GF-D8 (cell line): ENCODE measurements at places on chromosomes 7 and 10.

DNA sequence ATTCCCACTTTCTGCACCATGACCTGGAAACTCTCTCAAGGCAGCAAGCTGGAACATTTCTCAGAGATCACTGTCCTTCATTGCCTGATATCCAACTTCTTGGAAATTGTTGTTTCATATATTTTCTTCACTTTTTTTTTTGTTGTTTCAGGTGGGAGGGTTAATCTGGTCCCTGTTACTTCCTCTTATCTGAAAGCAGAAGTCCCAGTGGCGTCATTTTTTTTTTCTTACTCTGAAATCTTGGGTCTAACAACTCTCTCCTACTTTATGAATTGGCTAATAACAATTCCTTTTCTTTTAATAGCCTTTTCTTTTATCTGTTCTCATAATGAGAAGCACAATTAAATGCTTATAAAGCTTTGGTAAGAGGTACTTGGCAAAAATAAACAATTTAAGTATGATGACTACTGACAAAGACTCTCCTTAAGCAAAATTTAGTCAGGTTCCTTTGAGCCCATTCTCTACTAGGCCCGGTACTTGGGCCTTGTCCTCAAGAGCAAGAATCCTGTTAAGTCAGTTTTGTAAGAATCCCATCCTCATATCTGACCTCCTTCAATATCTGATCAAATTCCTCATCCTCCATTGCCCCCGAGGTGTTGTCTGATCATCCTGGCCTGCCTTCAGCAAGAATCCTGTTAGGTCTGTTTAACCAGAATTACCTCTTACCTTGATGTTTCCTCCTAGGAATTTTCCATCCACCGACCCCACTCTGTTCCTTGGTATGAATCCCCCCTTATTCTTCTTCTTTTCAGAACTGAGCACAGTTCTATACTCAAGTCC is 11.5 kb upstream of the CC2D2B start:
- DNase-seq, result peak; percentile 45

- DNase-seq, result peak; percentile 40
These were observed 4.5 kb upstream of the MGAM start for GRCh38 chr7:141991140-141991539.

- no peak for DNase-seq
These were observed 3.3 kb upstream of the TBXAS1 start for GRCh38 chr7:139825666-139826290.

DNA sequence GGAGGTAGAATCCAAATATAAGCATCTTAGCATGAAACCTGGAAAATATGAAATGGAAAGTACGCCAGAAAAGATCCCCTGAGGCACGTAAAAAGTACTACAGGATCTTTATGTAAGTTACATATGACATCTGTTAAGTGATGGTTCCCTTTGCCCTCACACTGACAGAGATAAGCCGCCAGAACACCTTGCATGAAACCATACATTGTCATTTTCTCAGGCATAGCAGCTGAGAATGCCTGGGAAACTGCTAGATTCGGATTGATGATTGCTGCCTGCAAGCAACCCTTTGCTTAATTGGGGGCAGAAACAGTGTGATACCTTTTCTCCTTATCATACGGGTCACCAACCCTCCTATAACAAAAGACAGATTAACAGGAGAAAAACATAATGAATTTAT is 826.6 kb upstream of the LRRN3 start:
- DNase-seq, result no peak

GRCh38 chr10:95505641-95506040 is 55.5 kb downstream of the SORBS1 start:
- no peak for DNase-seq

DNA sequence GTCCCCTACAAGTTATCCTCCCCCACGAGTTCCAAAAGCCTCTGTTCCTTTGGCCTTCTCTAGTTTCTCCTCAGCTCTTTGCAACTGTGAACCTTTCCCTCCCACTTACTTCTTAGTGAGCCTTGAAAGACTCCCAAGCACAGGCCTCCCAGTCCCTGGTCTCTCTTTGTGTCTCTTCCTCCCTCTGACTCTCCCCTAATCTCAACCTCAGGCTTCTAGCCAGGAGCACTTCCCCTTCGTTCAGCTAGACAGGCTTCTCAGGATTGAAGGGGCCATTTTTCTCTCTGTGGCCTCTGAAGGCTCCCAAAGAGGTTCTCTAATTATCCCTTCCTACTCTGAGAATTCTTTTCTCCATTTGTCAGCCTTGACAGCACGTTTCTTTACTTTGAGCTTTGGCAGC is 50.2 kb upstream of the PHYHIPL start:
- DNase-seq, result no peak

DNA sequence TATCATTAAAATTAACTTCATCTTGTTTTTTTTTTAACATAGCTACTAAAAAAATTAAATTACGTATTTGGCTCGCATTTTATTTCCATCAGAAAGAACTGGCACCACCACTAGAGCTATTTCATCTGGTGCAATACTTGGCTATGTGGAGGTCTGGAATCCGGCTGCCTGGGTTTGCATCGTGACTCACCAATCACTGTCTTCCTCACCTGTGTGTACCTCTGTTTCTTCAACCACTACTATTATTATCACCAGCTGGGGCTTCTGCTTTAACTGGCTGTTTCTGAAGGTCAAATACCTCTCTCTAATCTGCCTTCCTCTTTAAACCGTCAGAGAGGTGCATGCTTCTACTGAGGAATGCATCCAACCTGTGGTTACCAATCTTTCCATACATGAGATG is 6.5 kb downstream of the WDR91 start:
- DNase-seq, result no peak

DNA sequence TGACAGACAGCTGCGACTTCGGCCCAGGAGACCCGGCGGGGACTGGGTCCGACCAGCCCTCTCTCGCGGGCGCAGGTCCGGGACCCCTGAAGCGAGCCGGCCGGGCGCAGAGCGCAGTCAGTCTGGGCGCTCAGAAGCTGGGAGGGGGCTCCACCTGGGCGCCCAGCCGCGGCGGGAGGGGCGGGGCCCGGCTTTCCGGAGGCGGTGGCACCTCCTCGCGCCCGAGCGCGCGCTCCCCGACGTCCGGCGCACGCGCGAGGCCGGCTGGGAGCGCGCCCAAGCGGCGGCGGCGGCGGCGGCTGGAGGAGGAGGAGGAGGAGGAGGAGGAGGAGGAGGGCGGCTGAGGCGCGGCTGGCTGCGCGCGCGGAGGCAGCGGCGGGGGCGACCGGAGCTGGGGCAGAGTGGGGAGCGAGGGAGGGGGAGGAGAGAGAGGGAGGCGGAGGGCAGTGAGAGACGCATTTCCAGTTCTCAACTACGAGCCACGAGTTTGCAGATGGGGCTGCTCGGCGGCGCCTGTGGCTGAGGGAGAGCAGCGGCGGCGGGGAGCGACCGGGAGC is at the start of gene PALS2:
Gene PALS2 (plus strand): TSS at position 456 of the 557 bp plus-strand sequence. CDS start 50,216 bp downstream, outside the sequence.
- DNase-seq, result peak; percentile 55

GRCh38 chr10:1002425-1003006 is 14.3 kb downstream of the GTPBP4 start:
- no peak for DNase-seq

- DNase-seq, result no peak
These were observed 620 bp downstream of the ZNF117 start for GRCh38 chr7:64990216-64990615.

- DNase-seq, result no peak
These were observed 4.0 kb upstream of the BORCS7 start for GRCh38 chr10:102850025-102850518.

- DNase-seq, result no peak
These were observed 458.4 kb downstream of the SORCS1 start for GRCh38 chr10:106706127-106706526.

GRCh38 chr7:77649716-77650349 is 46.4 kb upstream of the RSBN1L start:
- DNase-seq, result no peak

DNA sequence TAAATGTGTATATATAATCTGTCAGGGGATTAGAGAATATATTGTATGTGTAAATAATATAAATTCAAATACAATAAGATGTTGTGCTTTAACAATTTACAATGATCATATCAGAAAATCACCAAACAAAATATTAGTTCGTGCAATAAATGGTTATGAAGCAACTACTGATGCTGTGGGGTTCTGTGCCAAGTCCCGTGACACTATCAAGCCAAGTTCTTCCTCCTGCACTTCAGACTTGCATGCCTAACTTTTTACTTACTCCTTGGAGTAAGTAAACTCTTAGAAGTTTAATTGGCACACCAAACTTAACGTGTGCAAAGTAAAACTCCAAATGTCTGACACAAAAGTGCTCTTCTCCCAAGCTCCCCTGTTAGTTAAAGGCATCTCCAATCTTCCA is 26.5 kb upstream of the TMEM254 start:
- no peak for DNase-seq

GRCh38 chr10:99560277-99561126 is 27.8 kb downstream of the NKX2-3 start:
- DNase-seq, result no peak

GRCh38 chr7:43307522-43307921 is 195.1 kb downstream of the HECW1 start:
- no peak for DNase-seq

GRCh38 chr7:134422638-134423037 is 36.3 kb downstream of the AKR1B1 start:
- no peak for DNase-seq

GRCh38 chr7:103824251-103824650 is 165.2 kb downstream of the RELN start:
- no peak for DNase-seq

- DNase-seq, result no peak
These were observed 100.7 kb upstream of the TMEM106B start for GRCh38 chr7:12110425-12110824.

GRCh38 chr10:132512693-132513345 is 24.8 kb upstream of the INPP5A start:
- no peak for DNase-seq

- DNase-seq, result no peak
These were observed 162.2 kb upstream of the ITGB1 start for GRCh38 chr10:33120275-33120674.

GRCh38 chr7:79702116-79702515 is 248.6 kb upstream of the MAGI2 start:
- no peak for DNase-seq

GRCh38 chr10:102652170-102652916 is 8.1 kb downstream of the TRIM8 start:
- no peak for DNase-seq

GRCh38 chr10:1509011-1509530 is 228.3 kb downstream of the ADARB2 start:
- no peak for DNase-seq

- no peak for DNase-seq
These were observed 125.7 kb upstream of the ZNF438 start for GRCh38 chr10:31157123-31158010.
